Natural killer cell treated with Interleukin-12 subunit alpha and Interleukin-12 subunit beta and Interleukin-15 and Interleukin-18, amount 100 ng/mL, for 72 hours (primary cell): ENCODE measurements at places on chromosomes 12 and 14. TPM values are rescaled to one million over a fixed set of nuclear protein-coding genes. Genes with fewer than 3 reads are reported as not detected.

GRCh38 chr12:2666846-2667245 is 127.9 kb upstream of the FKBP4 start:
- no peak overlapping the region for H3K4me3 ChIP-seq
- H3K4me1 ChIP-seq = no peaks in the 10 kb centered on the region
- H3K27me3 ChIP-seq = no peaks in the 10 kb centered on the region
- DNase-seq = no peak
- H3K36me3 ChIP-seq = no peaks in the 10 kb centered on the region

- no peak overlapping the region for H3K4me3 ChIP-seq
- no peaks in the 10 kb centered on the region for H3K4me1 ChIP-seq
- H3K27ac ChIP-seq = no peak overlapping the region
- DNase-seq = no peak
- peaks cover 15% of the 10 kb centered on the region for H3K27me3 ChIP-seq
Observed at GRCh38 chr14:34684578-34684977, 29.8 kb downstream of the CFL2 start.

DNA sequence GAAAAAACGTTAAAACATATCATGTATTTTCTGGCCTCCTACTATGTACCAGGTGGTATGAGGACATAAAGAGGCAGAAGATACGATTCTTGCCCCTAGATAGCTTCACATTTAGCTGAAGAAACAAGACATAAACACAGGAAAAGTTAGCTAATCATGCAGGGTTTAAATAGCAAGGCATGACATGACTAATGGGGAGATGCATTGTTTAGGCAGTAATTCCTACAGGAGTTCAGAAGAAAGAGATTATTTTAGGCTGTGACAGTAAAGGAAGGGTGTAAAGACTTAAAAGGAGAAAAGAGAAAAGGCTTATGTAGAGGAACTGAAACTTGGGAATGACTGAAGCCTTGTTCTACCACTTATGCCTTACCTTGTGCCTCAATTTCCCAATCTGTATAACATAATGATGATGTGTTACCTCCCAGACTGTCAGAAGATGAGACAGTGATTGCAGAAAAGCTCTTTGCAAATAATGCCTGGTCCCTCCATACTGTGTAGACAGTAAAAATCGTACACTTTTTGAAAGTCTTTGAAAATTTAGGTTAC is 44.4 kb downstream of the PRKCH start:
- H3K4me3 ChIP-seq = no peak overlapping the region
- peaks cover 41% of the 10 kb centered on the region for H3K4me1 ChIP-seq
- H3K27me3 ChIP-seq = no peaks in the 10 kb centered on the region
- no peak overlapping the region for H3K27ac ChIP-seq

GRCh38 chr12:18261273-18261672 is at the start of gene PIK3C2G:
PIK3C2G (plus strand) TSS chr12:18261518; CDS start chr12:18282082, 20,564 bp downstream.
- no peaks in the 10 kb centered on the region for H3K27me3 ChIP-seq
- DNase-seq = no peak
- H3K4me3 ChIP-seq = no peak within 1 kb of the TSS

DNA sequence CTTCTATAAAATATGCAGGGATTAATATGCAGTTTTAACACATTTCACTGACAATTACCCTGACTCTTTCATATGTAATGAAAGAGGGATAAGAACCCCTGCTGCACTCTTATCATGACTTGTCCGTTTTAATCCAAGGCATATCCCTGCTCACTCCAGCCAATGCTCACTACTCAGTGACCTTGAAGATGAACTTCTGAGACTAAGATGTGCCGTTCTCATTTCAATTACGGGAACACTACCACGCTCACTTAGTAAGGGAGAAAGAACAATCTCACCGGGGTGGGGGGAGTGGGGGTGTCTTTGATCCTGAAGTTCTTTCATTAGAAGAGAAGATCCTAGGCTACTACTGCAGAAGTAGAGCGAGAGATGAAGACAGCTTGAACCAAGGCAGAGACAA is 50.5 kb downstream of the PKP2 start:
- DNase-seq = no peak
- no peaks in the 10 kb centered on the region for H3K4me1 ChIP-seq
- no peaks in the 10 kb centered on the region for H3K36me3 ChIP-seq

DNA sequence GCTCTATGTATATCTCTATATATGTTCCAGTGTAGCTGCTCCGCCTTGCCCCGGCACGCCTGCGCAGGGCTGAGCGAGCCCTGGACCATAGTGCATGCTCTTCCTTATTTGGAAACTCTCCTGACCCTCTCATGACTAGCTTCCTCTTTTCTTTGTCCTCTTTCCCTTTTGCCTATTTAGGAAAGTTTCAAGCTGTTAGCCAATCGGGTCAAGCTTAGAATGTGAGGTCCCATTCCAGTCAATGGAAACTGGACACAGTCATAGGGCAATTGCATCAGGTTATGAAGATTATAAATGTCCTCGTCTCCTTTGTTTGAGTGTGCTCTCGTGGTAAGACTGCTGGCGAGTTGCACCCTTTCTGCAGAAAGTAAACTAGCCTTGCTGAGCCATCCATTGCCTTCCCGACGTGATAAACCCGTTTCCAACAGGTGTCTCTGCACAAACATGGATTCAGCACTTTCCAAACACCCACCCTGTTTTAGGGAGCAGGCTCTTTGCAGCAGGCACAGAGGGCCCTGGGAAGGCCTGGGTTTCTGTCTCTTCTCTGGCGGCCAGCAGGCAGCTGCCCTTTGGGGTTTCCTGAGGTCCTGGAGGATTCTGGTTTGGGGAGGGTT is 30.9 kb downstream of the CCDC92 start:
- H3K27me3 ChIP-seq = no peaks in the 10 kb centered on the region
- no peak overlapping the region for H3K27ac ChIP-seq
- H3K4me3 ChIP-seq = no peak overlapping the region
- peaks cover 35% of the 10 kb centered on the region for H3K4me1 ChIP-seq
- no peak for DNase-seq

DNA sequence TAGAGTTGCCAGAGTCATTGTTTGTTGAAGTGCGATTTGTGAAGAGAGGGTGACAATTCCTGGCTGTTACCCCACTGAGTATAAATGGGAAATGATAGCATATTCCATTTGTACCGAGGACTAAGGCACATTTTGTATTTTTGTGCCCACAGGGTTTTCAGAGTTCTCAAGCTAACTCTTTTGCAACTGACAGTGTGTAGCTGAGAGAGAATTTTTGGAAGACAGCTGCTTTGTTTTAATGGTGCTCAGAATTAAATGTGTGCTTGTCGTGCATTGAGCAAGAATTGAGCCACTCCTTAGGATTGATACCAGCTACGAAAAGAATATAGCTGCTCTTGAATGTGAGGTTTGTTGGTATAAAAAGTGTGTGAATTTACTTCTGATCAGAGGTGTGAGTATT is 21.7 kb downstream of the ANKRD13A start:
- H3K36me3 ChIP-seq = peaks cover 25% of the 10 kb centered on the region
- H3K27me3 ChIP-seq = no peaks in the 10 kb centered on the region
- DNase-seq = no peak
- H3K27ac ChIP-seq = no peak overlapping the region
- H3K4me1 ChIP-seq = no peaks in the 10 kb centered on the region

DNA sequence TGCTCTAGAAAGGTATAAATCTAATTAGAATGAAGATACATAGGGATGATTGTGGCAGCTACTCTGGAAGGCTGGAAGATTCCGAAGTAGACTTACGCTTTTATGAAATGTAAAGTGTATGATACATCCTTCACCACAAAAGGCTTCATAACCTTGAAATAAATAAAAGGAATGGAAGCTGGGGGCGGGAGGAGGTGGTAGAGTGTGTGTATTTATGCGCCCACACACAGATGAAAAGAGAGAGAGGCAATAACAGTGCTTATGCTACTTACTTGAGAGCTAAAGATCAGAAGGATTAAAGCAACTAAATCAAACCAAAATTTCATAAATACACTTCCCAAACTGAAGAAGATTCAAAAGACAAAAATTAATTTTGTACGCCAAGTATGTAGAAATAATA is 30.4 kb downstream of the CBX5 start:
- H3K27ac ChIP-seq = no peak overlapping the region
- H3K4me1 ChIP-seq = no peaks in the 10 kb centered on the region
- peaks cover 11% of the 10 kb centered on the region for H3K36me3 ChIP-seq
- no peak overlapping the region for H3K4me3 ChIP-seq
- no peaks in the 10 kb centered on the region for H3K27me3 ChIP-seq

GRCh38 chr12:13227191-13227590 is 30.7 kb downstream of the EMP1 start:
- DNase-seq = no peak
- H3K4me1 ChIP-seq = no peaks in the 10 kb centered on the region

- peak; percentile 58 for DNase-seq
- peak overlapping the region; percentile 98 for H3K4me3 ChIP-seq
- peaks cover 30% of the 10 kb centered on the region for H3K36me3 ChIP-seq
- peaks cover 64% of the 10 kb centered on the region for H3K4me1 ChIP-seq
Observed at GRCh38 chr12:3751151-3752095, 1.5 kb downstream of the CRACR2A start.

GRCh38 chr12:49295082-49295936 is at the start of gene PRPH:
PRPH (plus strand) TSS chr12:49295147; CDS start chr12:49295201, 54 bp downstream.
- peaks cover 33% of the 10 kb centered on the region for H3K27me3 ChIP-seq
- no peak within 1 kb of the TSS for H3K27ac ChIP-seq
- no peaks in the 10 kb centered on the region for H3K36me3 ChIP-seq
- H3K4me3 ChIP-seq = no peak within 1 kb of the TSS
- H3K4me1 ChIP-seq = no peaks in the 10 kb centered on the region

DNA sequence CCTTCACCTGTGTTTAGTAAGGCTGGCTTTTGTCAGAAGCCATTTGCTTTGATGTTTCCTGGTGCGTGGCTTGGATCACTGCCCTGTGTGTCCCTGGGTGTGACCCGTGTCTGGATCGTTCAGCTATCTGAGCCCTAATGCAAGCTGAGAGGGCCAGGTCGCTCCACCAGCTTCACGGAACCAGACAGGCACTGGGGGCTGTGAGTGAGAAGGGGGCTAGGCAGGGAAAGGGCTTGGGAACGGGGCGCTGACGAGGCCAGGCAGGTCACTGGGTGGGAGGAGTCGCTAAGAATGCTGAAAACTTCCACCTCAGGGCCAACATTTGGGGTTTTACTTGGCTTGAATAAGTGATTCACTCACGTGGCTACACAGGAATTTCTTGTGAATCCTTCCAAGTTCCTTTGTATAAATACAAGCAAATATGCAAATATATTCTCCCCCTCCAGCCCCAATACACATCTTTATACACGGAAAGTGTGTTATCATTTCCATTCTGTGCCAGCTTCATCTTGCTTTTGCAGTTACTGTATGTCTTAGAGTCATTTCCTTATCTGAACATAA is 24.2 kb upstream of the MMP17 start:
- H3K27ac ChIP-seq = no peak overlapping the region
- no peak for DNase-seq
- H3K4me3 ChIP-seq = no peak overlapping the region
- H3K4me1 ChIP-seq = peaks cover 5% of the 10 kb centered on the region

DNA sequence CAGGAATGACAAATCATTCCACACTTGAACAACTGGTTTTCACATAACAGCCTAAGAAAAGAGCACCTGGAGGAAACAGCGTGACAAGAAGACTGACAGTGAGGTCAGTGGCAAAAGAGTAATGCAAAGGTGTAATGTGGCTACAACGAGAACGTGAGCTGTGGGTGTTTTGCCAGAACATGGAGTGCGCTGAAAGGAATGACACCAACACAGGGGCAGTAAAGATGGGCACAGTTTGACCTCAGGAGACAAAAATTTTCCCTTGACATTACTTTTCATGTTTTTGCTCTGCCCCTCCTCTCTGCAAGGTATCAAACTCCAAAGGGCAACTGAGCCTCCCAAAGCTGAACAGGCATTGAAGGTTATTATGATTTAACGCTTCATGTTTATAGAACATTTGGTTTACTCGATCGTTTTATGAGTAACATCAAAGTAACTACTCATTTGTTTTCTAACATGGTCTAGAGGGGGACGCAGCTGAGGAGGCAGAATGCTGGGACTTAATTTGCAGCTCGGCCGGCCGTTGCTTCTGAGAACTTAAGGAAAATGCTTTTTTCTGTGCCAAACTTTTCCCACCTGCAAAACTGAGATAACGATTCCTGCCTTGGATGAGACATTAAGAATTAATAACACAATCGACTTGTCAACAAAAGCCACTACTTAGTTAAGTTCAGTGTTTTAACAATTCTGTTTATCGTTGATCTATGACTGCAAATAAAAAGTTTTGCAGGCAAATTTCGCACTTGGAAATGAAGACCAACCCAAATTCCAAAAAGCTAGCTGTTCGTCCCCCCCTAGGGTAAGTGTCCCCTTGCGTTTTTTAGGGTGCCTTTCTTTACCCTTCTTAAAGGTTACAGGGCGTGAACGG is 954 bp downstream of the HAUS4 start:
- peak overlapping the region; percentile 96 for H3K4me3 ChIP-seq
- H3K27ac ChIP-seq = peak overlapping the region; percentile 90

DNA sequence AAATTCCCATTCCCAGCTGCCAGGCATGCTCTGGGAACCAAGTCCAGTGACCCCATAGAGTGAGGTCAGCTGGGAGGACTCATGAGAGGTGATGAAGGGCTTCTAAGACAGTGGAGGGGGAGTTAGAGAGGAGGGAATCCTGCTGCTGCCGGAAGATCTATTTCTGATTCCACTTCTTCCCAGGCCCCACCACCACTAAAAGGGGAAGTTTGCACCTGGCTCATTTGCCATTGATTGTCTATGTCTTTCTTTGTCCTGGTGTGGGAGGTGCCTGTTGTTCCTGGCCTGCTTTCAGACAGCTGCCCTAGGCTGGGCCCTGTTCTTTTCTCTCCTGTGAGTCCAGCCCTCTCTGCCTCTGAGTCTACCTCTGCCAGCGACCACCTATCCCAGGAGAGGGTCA is 3.0 kb upstream of the KRT6A start:
- DNase-seq = no peak
- H3K4me3 ChIP-seq = no peak overlapping the region
- no peak overlapping the region for H3K27ac ChIP-seq

DNA sequence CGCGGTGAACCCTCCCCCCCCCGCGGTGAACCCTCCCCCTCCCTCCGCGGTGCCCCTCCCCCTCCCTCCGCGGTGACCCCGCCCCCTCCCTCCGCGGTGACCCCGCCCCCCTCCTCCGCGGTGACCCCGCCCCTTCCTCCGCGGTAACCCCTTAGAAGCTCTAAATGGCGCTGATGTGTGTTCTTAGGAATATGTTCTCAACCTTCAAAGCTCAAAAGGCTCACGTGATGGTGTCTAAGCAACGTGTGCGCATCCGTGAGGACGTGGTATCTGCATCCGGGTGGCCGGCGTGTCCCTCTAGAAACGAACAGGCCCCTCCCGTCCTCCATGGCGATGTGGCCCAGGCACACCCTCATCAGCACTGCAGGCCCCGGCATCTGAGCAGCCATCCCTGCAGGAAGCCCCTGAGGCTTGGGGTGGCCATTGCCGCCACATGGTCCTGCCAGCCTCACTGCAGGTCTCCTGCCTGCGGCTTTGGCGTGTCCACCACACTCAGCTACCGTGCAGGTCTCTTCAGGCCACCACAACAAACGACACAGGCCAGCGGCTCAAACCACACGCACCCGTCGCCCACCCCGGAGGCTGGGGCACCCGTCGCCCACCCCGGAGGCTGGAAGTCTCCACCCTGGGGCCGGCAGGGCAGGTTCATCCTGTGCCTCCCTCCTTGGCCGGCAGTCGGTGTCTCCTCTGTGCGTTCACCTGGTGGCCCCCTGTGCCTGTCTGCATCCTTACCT is 14.5 kb upstream of the FBRSL1 start:
- peak overlapping the region; percentile 42 for H3K27ac ChIP-seq
- peak overlapping the region; percentile 79 for H3K4me3 ChIP-seq
- peaks cover 16% of the 10 kb centered on the region for H3K27me3 ChIP-seq
- H3K36me3 ChIP-seq = peaks cover 4% of the 10 kb centered on the region
- DNase-seq = no peak

ADAMTS20 gene
- not detected for total RNA-seq

CPNE6 gene
- total RNA-seq = not detected

PRORP gene
- 45.0 TPM for total RNA-seq

TSFM gene
- total RNA-seq = 43.2 TPM

FAM90A1 gene
- total RNA-seq = 0.36 TPM

OVCH1 gene
- not detected for total RNA-seq

CCDC175 gene
- not detected for total RNA-seq

SIRT4 gene
- total RNA-seq = 2.4 TPM

TBC1D30 gene
- total RNA-seq = 1.1 TPM

KLRC2 gene
- 23.4 TPM for total RNA-seq

KRT73 gene
- total RNA-seq = not detected
